ENCODE measurements at places on chromosomes 16 and 17.

DNA sequence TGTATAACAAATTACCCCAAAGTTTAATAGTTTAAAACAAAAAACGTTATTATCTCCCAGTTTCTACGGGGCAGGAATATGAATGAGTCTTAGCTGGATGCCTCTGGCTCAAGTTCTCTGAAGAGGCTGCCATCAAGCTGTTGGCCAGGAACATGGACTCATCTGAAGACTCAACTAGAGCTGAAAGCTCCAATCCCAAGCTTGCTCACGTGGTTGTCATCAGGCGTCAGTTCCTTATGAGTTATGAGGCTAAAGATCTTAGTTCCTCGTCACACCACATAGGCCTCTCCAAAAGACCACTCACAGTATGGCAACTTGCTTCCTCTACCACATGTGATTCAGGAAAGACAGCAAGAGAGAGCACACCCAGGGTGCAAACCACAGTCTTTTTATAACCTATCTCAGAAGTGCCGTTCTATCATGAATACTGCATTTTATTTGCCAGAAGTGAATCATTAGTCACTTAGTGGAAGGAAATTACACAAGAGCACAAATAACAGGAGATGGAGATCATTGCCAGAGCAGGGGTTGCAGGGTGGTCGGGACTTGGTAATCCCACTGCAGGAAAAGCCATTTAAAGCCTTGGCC is 48.7 kb upstream of the NLK start:
- DNase-seq = no peak

DNA sequence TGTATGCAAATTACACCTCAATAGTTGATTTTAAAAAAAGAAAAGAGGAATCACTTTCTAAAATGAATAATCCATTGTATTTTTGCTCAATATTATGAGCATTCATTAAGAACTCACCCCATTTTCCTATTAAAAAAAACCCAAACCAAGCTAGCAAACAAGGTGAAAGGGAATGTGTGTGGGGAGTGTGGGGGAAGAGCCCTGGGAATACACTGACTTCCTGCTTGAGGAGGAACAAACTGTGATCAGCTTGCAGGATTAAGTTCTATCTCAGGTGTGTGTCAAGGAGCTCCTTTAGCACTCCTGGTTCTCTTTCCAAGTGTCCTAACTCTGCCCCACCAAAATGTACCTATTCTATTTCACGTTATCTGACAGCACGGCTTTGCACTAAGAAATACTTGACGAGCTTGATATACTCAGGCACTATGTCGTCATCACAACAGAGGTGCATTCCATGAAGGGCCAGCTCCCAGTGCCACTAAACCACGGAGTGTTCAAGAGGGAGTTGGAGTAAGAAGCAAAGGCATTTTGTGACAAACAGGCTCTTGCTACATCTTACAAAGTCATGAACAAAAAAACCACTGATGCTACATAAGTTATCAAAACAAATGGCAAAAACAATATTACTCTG is 73.2 kb downstream of the MYH10 start:
- DNase-seq = no peak

GRCh38 chr16:16133943-16134604 is 89.2 kb downstream of the ABCC6 start:
- DNase-seq = no peak

GRCh38 chr16:77929004-77929403 is 93.3 kb upstream of the CLEC3A start:
- DNase-seq = no peak

GRCh38 chr16:9139965-9140364 is 48.5 kb downstream of the HAPSTR1 start:
- DNase-seq = no peak

GRCh38 chr17:45756266-45756991 is 27.7 kb upstream of the CRHR1 start:
- DNase-seq = no peak

DNA sequence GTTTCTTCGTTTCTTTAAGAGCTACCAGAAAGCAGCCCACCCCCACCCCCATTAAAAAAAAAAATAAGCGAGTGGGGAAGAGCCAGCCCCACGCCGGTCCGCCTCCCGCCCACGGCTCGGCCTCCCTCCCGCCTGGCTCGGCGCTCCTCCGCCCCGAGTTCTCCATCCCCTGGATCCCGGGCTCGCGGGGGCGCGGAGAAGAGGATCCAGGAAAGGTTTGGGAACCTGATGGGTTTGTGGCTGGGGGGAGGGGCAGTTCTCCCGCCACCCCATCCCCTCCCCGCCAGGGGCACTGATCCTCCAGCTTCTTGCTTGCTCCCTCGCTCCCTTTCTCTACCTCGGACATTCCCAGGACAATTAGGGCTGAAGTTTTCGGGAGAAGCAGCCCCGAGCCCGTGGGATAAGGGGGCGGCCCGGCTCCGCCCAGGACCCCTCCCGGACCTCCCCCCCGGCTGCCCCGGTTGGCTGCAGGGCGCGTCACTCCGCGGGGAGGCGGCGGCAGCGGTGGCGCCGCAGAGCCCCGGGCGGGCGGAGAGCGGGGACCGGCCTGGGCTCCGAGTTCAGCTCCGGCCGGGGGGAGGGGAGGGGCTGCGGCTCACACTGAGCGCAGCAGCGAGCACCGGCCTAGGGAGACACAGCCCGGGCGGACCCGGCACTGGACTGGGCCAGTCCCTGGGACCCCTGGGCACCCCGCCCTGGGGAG is 1.0 kb upstream of the SALL1 start:
- no peak for DNase-seq

DNA sequence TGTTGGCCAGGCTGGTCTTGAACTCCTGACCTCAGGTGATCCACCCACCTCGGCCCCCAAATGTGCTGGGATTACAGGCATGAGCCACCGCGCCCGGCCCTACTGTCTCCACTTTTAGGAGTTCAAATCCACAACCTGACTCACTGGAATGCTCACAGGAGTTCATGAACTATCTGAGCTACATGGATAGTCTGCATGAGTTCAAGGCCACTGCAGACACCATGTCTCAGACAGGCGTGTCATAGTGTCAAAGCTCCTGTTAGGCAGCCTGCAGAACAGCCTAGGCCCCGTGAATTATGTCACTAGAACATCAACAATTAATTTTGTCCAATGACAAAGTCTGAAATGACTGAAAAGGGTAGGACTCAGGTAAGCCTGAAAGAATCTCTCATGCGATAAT is 38.3 kb upstream of the NDRG4 start:
- no peak for DNase-seq

GRCh38 chr16:85370881-85371651 is 242.1 kb upstream of the GSE1 start:
- DNase-seq = no peak

Data from activated gamma-delta T cell treated with anti-CD3 and anti-CD28 coated beads, Interleukin-2, amount 50 U/mL, for 16 hours (primary cell).